Gastrocnemius medialis (tissue), 4 donors: ENCODE measurements at places on chromosomes 6 and 20.
A peak's percentile ranks its signal among the peaks of the same experiment; 100 is the strongest.

DNA sequence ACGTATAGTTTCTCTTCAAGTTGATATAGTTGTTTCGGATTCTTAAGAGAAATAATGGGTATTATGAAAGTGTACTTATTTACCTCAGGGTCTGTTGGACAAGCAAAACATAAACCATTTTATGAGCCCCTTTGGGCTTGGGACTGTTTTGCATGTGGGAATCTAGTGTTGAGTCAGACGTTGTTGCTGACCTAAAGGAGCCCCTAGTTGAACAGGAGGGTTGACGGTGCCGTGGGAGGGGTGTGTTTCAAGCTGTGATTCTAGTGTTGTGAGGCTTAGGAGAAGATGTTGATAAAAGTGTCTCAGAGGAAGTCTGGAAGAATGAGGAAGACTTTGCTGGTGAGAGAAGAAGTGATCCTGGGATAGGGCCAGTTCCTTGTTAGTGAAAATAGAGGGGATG is 140.0 kb downstream of the ARID1B start:
- DNase-seq: no peak

- DNase-seq: no peak
Observed at GRCh38 chr6:56868687-56869086, 86.2 kb upstream of the BEND6 start.

DNA sequence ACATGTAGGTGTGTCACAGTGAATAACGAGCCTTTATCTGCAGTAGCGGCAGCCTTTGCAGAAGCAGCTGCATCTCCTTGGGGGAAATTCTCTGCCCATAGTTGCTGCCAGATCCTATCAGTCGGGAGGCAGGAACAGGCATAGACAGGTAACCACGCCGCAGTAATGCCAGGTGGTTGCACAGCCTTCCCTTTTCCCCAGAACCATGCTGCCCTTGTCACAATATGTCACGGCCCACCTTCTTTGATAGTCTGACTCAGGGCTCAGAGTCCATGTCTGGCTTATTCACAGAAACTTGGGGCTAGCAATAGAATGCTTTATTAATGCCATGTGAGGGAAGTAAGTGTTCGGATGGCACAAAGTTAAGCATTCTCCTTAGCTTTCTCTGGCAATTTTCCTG is 76.6 kb downstream of the F13A1 start:
- DNase-seq: no peak

DNA sequence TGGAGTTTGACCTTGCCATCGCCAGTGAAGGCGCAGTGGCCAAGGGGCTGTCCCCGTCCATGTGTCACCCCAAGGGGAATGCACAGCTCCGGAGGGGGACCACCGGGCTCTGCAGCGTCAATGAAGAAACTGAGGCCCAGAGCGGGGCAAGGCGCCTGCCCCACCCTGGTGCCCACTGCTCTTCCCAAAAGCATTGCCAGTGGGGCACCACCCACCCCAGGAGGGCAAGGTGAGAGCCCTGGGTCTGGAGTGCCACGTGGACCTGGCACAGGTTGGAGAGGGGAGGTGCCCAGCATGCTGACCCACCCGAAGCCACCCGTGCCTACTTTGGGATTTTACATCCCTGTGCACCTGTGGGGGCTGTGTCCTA is 8.3 kb downstream of the NTSR1 start:
- DNase-seq: no peak

DNA sequence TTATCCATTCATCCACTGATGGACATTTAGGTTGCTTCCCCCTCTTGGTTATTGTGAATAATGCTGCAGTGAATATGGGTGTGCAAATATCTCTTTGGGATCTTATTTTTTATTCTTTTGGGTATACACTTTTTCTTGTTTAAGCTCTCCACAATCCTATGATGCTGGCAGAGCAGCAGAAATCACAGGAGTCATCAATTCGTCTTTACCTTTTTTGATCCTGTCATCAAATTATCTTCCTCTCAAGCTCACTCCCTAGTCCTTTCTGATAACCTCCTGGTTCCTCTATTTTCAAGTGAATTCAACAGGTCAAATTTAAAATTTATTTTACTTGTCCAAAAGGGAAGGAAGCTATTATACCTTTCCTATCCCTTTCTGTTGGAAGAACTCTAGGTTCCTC is 89.1 kb downstream of the PLCG1 start:
- no peak for DNase-seq

- DNase-seq: no peak
Observed at GRCh38 chr6:26336355-26337198, 28.4 kb upstream of the BTN3A2 start.

DNA sequence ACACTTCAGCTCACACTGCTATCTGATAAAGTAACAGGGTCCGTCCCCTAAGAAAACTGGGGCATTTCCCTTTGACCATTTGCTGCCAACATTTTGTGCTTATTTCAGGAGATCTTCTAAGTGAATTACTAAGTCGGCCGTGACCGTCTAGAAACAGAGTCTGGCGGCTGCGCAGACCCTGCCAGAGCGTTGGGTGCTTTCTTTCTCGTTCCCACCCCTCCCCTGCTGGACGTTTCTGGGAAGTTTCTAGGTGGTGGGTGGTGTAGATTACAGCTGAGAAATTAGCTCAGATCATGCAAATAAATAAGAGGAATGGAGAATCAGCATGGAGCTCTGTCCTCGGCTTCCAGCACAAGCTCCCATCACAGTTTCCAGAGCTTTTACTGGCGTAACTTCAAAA is 128.1 kb downstream of the MYLK4 start:
- no peak for DNase-seq

DNA sequence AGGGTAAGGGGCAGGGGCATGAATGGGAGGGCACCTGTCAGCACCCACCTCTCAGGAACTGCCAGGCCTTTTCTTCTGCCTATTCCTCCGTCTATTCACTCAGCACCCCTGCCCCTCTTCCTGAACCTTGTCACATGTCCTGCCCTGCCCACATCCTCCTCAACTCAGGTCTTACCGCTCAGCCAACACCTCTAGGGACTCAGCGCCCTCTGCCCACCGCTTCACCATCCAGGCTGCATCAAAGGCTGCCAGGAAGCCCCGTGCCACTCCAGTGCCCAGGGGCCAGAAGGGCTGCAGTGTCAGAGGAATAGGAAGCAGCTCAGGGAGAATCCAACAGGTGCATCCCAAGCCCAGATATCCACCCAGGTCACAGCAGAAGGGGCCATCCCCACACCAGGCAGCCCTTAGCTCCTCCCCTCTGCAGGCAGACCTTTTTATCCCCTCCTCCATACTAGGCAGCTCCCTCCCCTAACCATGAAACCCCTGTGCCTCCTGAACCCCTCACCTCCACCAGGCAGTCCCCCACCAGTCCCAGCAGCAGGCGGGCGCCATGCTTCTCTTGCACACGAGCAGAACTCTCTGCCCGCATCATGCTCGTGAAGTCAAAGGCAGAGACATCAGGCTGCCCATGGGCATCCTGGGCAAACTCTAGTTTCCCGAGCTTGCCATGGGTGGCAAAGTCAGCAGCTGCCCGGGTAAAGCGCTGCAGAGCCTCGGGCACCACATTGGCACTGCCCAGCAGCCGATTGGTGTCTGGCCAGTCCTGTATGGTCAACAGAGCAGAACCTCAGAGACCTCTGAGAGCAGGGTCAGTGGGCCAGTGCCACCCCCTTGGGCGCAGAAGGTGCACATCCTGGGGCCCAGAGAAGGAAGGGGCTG is 5.5 kb downstream of the MICAL1 start:
- DNase-seq: no peak

- no peak for DNase-seq
Observed at GRCh38 chr20:10719740-10720385, 46.1 kb upstream of the JAG1 start.

DNA sequence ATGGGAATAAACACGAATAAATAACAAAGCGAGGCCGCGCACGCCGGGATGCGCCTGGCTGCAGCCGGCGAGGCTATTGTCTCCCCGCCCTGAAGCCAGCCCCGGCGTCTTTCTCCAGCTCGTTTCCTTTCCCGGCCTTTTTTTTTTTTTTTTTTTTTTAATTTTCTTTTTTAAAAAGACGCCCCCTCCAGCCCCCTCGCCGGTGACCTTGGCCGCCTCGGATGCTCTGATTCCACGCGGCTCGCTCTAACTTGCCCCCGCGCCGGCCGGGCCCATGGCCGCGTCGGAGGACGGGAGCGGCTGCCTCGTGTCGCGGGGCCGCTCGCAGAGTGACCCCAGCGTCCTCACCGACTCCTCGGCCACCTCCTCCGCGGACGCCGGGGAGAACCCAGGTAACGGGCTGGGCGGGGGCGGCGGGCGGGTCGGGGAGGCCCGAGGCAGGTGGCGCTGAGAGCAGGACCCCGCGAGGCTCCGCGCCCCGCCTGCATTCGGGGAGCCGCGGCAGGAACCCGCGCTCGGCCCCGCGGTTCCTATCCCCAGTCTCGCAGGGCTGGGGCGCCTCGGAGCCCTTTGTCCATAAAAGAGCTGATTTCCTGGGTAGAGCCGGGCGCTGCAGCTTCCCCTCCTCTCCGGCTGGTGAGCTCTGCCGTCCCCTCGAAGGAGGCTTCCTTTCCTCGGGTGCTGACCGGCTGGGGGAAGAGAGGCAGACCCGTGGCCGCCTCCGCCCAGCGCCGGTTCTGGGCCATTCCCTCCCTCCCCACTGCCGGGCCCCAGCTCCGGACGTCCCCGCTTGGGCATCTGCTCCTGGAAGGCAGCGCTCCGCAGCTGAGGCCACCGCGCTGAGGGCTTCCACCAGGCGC is 631 bp downstream of the PHACTR3 start:
- no peak for DNase-seq

DNA sequence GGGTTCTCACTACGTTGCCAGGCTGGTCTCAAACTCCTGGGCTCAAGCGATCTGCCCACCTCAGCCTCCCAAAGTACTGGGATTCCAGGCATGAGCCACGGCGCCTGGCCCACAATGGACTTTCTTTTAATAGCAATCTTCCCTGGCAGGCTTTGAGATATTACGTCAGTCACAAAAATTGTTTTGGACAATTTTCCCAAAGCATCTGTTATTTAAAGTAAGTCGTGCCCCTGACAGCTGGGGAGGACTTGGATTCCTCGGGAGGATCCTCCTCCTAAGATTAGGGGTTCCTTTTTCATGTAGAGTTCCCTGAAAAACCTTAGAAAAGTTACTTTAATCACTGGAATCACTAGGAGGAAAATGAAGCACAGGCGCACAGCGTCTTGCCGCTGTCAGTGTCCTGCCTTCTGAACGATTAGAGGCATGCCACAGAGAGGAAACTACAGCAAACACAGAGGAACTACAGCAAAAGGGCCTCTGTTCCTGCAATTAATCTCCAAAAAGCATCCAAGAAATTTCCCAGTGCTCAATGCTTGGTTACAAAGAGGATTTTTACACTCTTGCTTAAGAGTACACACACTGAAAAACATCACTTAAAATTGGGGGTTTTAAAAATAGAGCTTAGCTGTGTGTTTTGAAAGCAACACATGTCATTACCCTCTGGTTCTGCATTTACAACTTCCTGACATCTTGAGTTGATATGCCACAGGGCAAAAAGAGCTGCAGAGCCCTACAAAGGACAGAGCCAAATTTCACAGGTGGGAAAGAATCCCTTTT is 4.5 kb downstream of the ACSS1 start:
- peak; percentile 72 for DNase-seq

- no peak for DNase-seq
Observed at GRCh38 chr20:6075428-6076219, 21.8 kb upstream of the LRRN4 start.

DNA sequence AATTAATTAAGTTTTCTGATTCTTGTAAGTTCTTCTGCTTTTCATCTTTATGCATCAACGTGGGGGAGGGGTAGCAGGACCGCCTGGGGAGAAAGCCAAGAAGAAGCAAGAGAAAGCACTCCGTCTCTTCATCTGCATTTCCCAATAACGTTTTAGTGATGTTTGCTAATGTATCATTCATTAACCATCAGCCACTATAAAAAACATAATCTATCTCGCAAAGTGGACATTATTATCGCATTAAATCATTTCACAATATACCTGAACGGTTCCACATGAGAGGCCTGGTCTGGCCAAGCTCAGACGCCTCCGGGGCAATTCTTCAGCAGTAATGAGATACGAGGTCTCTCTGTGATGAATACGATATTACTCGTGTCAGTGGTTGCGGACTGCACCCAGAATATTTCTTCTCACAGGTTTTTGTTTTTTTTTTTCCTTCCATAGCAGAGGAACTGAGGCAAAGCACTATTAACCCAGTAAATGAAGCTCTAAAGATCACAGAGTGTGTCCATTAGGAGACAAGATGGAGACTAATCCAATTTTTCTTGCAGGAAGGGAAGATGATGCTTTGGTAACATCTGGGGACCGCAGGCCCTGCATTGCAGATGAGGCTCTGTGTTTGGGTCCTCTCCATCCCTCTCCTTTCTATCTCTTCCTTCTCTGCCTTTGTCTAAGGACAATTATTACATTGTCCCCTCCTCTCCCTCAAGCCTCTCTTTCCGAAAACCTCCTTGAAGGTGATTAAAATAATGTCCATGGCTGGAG is 156.1 kb downstream of the SLC35B3 start:
- no peak for DNase-seq
